ENCODE measurements at places on chromosomes 12 and 14. TPM values are rescaled to one million over a fixed set of nuclear protein-coding genes. Genes with fewer than 3 reads are reported as not detected.

The SERPINA3 gene
- 80.9 TPM for total RNA-seq

The LTBP2 gene
- 12.1 TPM for total RNA-seq

DNA sequence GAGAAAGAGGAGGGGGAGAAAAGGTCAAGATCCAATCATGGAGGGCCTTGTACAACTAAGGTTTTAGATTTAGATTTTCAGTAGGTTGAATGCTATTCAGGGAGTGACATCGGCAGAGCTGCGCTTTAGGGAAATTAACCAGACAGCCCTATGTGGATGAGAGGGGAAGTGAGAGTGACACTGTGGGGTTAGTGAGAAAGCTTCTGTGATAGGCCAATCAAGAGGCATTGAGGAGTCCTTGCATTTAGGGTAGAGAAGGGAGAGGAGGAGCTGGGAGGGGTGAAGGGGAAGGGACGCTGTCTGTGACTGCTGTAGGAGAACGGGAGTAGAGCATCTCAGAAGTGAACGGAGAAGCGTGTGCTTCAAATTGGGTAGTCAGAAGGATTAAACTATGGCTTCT is 3.4 kb downstream of the HSD17B6 start:
- no peak for DNase-seq

GRCh38 chr14:99595034-99595433 is 9.0 kb downstream of the CCDC85C start:
- DNase-seq, result no peak

DNA sequence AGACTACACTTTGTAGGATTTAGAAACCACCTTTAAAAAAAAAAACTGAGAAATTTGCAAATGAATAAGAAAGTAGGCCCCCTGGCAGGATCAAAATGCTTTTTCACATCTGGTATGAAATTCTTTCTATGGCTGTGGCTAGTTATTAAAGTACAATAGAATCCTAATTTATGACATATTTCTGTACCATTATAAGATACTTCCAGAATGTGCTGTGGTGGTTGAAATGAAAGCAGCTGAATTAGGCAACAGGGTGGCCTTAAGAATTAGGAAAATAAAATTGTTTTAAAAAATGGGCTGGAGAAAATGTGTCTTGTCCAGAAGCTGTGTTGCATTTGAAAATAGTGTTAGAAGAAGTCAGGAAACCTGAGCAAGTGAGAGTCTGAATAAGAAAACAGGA is 85.9 kb upstream of the PDE3A start:
- DNase-seq, result no peak

GRCh38 chr12:49872781-49873181 is 29.9 kb upstream of the BCDIN3D start:
- DNase-seq, result no peak

DNA sequence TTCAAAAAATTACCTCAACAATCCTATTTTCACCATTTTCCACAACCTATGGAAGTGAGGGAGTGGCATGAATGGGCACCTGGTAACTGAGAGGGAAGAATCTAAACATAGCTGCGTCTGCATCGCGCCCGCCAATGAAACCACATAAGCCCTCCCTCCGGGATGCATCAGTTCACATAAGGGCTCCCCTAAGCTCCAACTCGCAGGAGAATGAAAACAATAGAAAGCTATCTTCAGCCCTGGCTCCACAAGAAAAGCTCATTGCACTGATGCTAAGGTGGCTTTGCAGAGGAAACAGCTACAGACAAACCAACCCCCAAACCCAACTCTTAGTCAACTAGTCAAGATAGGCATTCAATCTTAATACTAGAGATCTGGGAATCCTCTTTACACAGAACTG is 173.3 kb downstream of the FOXN3 start:
- no peak for DNase-seq
